H7 (cell line): ENCODE measurements at places on chromosomes 16 and 17.

DNA sequence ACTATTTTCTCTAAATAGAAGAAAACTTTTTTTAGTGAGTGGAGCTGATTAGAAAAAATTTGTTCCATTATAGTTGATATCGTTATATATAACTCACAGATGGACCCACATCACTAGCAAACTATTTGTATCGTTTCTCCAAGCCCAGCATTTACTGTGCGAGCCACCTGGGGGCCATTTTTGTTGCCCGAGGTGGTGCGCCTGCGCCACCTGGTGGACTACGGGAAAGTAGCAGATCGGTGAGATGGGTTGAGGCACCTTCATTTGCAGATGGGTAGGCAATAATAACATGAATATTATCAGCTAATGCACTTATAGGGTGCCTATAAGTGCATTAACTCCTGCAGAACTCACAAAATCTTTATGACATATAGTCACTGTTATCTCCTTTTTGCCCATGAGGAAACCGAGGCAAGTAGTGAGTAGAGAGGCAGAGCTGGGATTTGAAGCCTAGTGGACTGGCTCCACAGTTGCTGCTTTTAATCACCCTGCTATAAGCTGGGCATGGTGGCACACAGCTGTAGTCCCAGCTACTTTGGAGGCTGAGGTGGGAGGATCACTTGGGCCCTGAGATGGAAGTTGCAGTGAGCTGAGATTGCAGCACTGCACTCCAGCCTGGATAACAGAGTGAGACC is 23.2 kb upstream of the NTN1 start:
- DNase-seq, result peak; percentile 80

DNA sequence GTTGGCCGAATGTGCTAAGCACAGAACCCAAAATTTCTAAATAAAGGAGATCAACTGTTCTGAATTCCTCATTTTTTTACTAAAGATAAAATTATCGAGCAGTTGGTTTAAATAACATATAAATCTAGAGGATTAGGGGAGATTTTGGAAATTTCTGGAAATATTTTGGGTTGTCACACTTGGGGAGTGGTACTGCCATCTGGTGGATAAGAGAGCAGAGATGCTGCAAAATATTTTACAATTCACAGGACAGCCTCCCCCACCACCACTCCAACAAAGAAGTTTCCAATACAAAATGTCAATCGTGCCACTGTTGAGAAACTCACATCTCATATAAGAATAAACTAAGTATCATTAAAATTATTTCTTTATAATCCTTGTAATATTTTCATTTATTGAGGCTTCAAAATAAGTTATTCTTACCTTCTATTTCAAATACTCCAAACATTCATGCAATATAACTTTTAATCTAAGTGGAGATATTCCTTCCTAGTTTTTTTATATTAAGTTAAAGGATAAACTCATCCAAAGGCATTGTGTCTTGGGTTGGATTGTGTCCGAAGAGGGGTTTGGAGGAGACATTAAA is 17.0 kb upstream of the ABCA8 start:
- DNase-seq, result peak; percentile 17

GRCh38 chr17:11742886-11743285 is 144.6 kb downstream of the DNAH9 start:
- no peak for DNase-seq

- DNase-seq, result no peak
These were observed 81.1 kb downstream of the UTP18 start for GRCh38 chr17:51341457-51341856.

- DNase-seq, result peak; percentile 96
These were observed 772 bp upstream of the CHCT1 start for GRCh38 chr17:60421273-60422161.

GRCh38 chr16:54194334-54194743 is 92.2 kb downstream of the IRX3 start:
- DNase-seq, result peak; percentile 71

DNA sequence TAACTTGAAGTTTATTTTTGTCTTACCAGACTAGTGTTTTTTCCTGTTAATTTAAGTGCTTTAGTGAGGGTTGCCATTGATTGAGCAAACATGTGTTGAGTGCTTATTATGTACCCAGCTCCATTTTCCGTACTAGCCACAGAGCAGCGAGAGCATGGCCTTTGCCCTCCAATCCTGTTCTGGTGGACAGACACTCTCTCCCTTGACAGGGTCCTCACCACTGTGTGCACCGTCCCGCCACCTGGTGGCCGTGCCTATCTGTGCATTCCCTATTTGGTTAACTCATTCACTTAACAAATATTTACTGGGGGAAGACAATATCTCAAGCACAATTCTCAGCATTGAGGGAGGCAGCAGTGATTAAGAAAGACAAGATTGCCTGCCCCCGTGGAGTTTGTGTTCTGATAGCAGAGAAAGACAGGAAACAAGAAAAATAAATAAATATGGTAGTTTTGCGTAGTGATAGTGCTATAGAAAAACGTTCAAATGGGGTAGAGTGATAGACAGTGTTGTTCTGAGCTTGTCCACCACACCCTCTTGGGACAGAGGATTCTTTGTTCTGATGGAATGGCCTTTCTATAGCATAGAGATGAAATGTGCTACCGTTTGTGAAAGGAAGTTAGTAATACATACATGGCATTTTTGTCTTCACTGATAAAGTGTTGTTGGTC is 13.0 kb downstream of the CDH13 start:
- DNase-seq, result peak; percentile 77

DNA sequence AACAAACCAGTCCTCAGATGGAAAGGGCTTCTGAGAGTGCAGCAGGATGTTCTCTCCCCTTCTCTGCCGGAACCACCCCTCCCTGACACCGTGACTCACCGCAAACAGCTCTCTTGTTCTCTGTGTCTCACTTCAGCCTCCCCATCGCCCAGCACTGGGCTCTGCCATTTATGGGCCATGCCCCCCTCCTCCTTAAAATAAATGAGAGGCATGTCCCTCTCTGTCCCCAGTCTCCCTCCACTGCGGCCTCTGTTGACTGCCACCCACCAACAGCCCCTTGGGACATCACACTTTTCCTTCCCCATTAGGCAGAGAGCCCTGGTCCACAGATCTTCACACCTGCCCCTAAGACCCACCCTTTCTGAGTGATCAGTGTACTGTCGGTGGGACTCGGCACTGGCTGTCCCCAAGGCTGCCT is 6.3 kb downstream of the CCDC102A start:
- peak; percentile 69 for DNase-seq

DNA sequence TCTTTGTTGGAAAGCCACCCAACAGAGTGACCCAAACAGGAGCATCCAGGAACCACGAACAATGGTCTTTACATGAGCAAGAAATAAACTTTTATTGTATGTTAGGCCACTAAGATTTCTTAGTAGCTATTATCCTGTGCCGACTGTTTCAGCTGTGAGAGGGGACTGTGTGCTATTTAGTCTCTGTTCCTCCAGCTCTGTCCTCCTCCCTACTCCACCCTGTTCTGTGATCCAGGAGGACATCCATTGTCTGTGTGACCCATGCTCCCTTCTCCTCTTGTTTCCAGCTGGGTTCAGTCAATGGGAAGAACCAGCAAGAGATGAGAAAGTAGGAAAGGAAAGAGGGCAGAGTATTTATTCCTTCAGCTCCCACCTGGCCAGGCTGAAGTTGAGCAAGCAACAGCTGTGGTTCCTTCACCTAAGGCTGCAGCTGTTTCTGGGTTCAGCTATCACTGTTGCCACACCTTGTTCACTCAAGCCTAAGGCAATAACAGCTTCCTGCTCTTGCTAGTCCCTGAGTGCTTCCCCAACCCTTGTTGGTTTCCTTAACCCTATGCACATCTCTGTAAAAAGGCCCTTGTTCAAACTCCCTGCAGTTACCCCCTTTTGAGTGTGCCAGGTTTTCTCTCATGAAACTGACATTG is 14.9 kb upstream of the B4GALNT2 start:
- DNase-seq, result no peak

GRCh38 chr17:40530531-40530994 is 29.1 kb upstream of the TNS4 start:
- DNase-seq, result no peak

- DNase-seq, result peak; percentile 56
These were observed 48.3 kb downstream of the NT5M start for GRCh38 chr17:17351356-17351891.

GRCh38 chr16:50989047-50989446 is 162.0 kb downstream of the SALL1 start:
- no peak for DNase-seq

DNA sequence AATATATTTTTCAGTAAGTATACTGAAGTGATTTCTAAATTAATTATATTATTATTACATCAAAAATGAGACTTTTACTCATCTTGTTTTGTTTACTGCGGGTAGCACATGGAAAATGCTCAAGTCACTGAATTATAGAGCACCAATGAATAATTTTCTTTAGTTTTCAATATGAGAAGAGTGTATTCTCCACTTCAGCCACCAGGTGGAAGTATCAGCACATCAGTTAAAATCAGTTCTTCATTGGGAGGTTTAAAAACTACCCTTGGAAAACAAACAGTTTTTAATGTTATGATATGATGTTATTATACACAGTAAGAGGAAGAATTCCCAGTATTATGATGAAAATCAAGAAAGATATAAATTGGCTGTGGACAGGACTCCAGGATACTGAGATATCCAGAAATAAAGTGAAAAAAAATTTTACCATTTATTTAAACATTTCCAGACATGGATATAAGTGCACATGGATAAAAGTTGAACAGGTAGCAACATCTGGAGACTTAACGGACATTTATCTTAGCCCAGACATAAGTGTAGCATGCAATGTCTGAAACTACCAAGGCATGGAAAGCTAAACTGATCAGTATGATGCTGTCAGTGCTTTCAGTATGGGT is 467.3 kb downstream of the KCNJ2 start:
- peak; percentile 33 for DNase-seq

GRCh38 chr16:72884037-72884436 is 163.9 kb downstream of the ZFHX3 start:
- DNase-seq, result no peak

- no peak for DNase-seq
These were observed 67.2 kb upstream of the CIBAR2 start for GRCh38 chr16:85179344-85180046.

- DNase-seq, result no peak
These were observed 183.7 kb downstream of the FOXL1 start for GRCh38 chr16:86762095-86762494.

- DNase-seq, result no peak
These were observed 33.0 kb upstream of the ADAMTS18 start for GRCh38 chr16:77467821-77468335.

GRCh38 chr17:55575058-55575636 is 63.9 kb upstream of the SMIM36 start:
- DNase-seq, result no peak

- DNase-seq, result no peak
These were observed 47.1 kb downstream of the EPN2 start for GRCh38 chr17:19284005-19284959.

DNA sequence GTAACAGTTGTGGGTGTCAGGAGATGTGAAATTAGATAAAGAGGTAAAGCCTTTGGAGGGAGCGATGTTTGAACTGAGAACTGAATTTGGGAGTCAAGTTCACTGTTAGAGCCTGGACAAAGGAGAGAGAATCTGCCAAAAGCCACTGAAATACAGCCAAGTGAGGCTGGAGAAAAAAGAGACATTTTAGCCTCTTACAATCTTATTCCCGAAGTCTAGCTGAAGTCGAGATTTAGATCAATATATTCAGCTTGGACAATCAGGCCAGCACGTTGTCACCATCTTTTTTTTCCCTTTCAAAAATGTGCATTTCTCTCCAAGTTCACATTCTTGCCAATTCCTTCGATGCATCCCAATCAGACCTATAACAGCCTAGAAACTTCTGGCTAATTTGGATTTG is 312.2 kb downstream of the RBFOX1 start:
- DNase-seq, result no peak

DNA sequence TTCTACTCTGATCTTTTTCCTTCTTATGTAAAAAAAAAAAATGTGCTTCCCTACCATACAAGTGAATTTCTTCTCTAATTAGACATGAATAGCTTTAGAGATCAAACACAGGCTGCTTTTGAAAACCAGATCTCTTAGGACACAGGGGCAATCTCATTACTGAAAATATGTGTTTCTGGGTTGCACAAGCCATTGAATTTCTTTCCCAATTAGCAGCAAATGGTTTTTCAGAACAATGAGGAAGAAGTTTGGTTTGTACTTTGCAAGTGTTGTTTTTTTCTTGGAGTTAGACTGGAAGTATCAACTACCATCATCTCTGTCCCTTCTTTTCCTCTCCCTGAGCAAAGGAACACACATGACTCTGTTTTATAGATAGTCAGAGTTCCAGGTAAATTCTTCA is 5.6 kb upstream of the ANKS4B start:
- no peak for DNase-seq

GRCh38 chr16:75541236-75541635 is 5.3 kb upstream of the CHST5 start:
- DNase-seq, result no peak

GRCh38 chr17:74637265-74637664 is 13.7 kb upstream of the CD300E start:
- no peak for DNase-seq

- peak; percentile 46 for DNase-seq
These were observed 84.5 kb downstream of the SOX9 start for GRCh38 chr17:72205357-72205756.

DNA sequence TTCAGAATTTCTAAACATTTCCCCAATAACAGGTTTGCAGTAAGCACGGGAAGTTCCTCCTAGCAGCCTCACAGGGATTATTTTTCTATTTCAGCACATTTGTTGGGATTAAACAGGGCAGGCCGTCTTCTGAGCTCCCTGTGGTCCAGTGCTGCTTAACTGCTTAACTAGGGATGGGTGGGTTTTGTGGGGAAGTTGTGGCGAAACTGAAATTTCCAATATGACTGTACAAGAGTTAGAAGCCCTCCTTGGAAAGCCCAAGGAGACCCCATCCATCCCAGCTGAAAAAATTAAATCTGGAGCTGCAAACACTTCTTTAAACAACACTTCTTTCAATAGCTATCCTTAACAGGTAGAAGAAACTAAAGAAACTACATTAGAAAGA is 22.2 kb downstream of the FAM117A start:
- DNase-seq, result no peak

- peak; percentile 62 for DNase-seq
These were observed 693 bp upstream of the HOXB4 start for GRCh38 chr17:48578616-48579470.

GRCh38 chr16:53323924-53324323 is 110.3 kb upstream of the RBL2 start:
- DNase-seq, result no peak

DNA sequence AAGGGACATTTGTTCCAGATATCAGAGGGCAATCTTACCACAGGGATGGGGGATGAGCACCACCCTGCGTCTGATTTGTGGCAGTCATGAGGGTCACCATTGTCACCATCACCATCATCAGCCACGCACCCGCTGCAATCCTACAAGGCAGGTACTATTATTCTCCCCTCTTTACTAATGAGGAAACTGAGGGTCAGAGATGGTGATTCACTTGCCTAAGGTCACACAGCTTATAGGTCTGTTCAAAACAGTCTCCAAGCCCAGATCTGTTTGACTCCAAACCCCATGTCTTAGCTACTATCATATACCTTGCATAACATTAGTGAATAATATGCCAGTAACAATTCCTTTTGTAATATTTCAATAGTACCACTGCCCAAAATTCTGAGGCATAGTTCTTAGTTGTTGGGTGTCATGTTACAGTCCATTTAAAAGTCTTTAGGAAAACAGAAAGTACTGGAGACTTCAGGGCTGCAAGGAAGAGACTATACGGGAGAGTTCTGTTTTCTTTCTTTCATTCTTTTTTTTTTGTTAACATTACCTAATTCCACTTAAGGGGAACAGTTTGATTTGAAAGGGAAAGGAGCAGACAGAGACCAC is 166.4 kb downstream of the C16orf95 start:
- DNase-seq, result no peak

- peak; percentile 12 for DNase-seq
These were observed 549.6 kb upstream of the KIF2B start for GRCh38 chr17:53273126-53273525.
